WERI-Rb-1 (cell line): ENCODE measurements at places on chromosomes 4 and X.

DNA sequence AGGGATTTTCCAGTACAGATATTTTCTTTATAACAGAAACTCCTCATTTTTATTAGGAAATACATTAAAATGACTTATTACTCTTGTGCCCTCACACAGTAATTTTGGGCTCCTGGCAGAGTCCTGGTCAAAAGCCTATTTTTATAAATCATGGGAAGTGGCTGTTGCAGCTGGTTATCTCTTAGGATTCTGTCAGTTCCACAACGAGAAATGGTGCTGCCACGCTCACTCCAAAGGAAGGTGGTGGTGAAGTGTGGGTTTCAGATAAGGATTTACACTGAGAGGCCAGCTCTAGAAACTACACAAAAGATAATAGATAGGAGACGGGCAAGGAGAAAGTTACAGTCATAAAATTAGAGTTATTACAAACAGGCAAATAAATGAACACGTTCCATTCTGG, 159.2 kb upstream of the FAM241A start:
- no peak for DNase-seq

GRCh38 chrX:38008658-38009057, 2.3 kb downstream of the SYTL5 start:
- no peak for DNase-seq

- no peak for DNase-seq
Measured at GRCh38 chrX:136574548-136574947, 42.5 kb downstream of the VGLL1 start.

GRCh38 chr4:185833055-185833598, 21.1 kb upstream of the SORBS2 start:
- no peak for DNase-seq

GRCh38 chr4:74891037-74891436, 41.9 kb upstream of the PARM1 start:
- DNase-seq = no peak

- DNase-seq = no peak
Measured at GRCh38 chr4:152822323-152822722, 42.6 kb downstream of the ARFIP1 start.

GRCh38 chr4:24108567-24108966, 218.7 kb upstream of the PPARGC1A start:
- DNase-seq = no peak

GRCh38 chr4:134421734-134422133, 220.1 kb upstream of the PABPC4L start:
- DNase-seq = no peak

GRCh38 chr4:162700358-162700757, 466.3 kb downstream of the NAF1 start:
- no peak for DNase-seq

GRCh38 chr4:1568855-1569460, 115.2 kb downstream of the FAM53A start:
- no peak for DNase-seq

DNA sequence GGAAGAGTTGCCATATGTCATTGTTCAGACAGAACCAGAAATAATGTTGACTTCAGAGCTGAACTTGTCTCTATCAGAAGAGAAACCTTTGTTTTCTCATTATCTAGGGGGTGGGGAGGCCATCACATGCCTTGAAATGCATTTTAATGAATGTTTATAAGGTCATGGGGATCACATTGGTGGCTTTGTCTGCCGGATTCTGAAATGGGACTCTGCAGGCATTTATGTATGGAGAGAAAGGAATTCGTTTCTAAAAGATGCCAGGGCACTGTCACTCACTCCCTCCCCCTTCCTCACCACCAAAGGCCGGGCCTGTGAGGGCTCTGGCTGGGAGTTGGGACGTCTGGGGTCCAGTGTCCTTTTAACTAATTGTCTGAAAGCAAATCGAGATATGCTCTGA, 102.2 kb downstream of the MAMLD1 start:
- DNase-seq = peak; percentile 0

- DNase-seq = no peak
Measured at GRCh38 chr4:2809610-2810180, 16.8 kb downstream of the SH3BP2 start.

- DNase-seq = no peak
Measured at GRCh38 chr4:95371476-95372224, 177.1 kb downstream of the UNC5C start.

- no peak for DNase-seq
Measured at GRCh38 chr4:55092504-55092903, 32.9 kb downstream of the KDR start.

DNA sequence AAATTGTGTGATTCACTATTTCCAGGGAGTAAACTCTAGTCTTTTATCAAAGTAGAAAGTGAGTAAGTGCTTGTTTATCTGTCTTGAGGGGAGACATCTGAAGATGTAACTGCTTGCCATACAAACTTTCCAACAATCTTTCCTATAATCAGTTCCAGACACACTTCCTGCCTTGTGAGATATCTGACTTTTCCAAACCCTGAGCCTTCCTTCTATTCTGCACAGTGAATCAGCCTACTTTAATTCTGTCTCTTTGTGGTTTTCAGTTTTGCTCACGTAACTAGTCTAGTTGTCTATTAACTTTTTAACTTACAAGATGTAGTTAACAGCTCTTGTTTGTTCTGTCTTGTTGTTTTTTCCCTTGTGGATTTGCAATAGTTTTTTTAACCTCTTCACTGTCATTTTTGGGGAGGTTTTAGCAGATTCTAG, 947.8 kb downstream of the C4orf33 start:
- DNase-seq = no peak

GRCh38 chrX:94743478-94743877, 1069.5 kb downstream of the FAM133A start:
- no peak for DNase-seq

- DNase-seq = no peak
Measured at GRCh38 chrX:31099536-31100090, 27.8 kb upstream of the FTHL17 start.

DNA sequence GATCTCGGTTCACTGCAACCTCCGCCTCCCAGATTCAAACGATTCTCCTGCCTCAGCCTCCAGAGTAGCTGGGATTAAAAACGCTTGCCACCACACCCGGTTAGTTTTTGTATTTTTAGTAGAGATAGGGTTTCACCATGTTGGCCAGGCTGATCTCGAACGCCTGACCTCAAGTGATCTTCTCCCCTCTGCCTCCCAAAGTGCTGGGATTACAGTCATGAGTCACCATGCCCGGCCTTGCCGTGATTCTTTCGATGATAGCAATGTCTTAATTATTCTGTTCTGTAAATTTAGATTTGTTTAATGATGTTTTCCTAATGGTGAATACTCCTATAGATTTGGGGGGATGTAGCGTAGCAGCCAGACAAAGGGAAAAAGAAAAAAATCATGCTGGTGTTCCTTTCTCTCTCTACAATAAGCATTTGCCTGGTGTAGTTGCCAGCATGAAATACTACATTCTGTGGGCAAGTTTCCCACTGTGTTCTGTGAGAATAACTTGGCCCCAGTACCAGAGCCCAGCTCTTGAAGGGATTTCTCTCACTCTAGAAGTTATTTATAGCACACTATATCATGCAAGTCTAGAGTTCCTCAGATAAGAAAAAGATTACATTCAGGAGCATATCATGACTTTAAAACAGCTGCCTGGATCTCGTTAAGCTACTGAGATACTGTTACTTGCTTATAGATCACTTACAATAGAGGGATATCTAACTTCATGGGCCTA, 15.4 kb downstream of the NIPAL1 start:
- no peak for DNase-seq

DNA sequence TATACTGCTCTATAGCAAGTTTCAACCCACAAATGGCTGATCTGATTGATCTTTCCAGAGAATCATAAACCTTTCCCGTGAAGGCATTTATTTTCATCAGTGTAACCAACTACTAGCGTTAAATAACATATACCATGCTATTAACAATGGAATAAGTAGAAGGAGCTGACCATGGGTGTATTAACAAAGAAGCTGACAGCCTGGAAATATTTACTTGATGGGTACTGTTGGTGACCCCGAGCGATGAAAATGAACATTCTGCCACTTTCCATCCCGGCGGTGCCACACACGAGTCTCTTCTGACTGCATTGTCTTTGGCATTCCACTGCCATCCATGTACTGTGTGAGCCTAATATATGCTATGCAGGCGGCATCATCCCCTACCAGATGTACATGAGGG, 304.4 kb downstream of the CAMK2D start:
- no peak for DNase-seq

DNA sequence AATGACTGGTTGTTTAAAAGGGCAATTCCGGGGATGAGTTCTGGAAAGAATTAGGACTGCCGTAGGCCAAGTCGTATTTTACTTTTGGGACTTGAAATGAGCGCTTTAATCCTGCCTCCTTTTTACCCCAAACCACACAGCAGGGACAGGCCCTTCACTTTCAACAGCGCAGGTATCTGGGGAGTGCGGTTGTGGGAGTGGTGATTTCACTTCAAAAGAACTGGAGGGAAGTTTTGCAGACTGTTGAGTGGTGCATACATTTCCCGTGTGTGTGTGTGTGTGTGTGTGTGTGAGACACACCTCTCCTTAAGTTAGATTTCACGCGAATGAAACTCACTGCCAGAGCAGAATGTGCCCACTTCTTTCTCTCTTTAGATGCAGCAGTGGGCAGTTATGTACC, 2.8 kb downstream of the NHS start:
- DNase-seq = no peak

- DNase-seq = no peak
Measured at GRCh38 chr4:866761-867390, 40.9 kb upstream of the CPLX1 start.

- DNase-seq = no peak
Measured at GRCh38 chrX:54492340-54492739, 3.7 kb downstream of the FGD1 start.

DNA sequence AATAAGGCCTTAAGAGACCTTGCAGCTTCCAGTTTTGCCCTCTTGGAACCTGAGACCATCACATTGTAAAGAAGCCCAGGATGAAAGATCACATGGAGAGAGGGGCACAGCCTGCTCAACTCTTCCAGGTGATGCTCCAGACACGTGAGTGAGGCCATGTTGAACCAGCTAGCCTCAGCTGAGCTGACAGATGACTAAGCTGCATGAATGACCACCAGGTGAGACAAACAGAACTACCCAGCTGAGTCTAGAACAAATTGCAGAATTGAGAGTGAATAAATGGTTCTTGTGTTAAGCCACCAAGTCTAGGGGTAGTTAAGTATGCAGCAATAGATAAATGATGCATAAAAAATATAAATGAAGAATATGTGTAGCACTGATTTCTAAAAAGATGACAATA, 16.8 kb upstream of the GPR82 start:
- DNase-seq = no peak

- no peak for DNase-seq
Measured at GRCh38 chrX:132472397-132472796, 16.4 kb downstream of the MBNL3 start.

GRCh38 chrX:149877636-149878035, 3.3 kb upstream of the MAGEA8 start:
- DNase-seq = no peak

DNA sequence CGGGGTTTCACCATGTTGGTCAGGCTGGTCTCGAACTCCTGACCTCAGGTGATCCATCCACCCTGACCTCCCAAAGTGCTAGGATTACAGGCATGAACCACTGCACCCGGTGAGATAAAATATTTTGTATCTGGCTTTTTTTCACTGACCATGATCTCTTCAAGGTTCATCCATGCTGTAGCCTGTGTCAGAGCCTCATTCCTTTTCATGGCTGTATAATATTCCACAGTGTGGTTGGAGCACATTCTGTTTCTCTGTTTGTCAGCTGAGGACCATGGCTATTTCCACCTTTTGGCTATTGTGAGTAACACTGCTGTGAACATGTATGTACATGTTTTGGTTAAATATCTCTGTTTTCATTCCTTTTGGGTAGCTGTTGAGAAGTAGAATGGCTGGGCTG, 169.2 kb downstream of the SHOX start:
- no peak for DNase-seq
